ENCODE measurements at places on chromosomes 12 and 14.
A peak's percentile ranks its signal among the peaks of the same experiment; 100 is the strongest.

DNA sequence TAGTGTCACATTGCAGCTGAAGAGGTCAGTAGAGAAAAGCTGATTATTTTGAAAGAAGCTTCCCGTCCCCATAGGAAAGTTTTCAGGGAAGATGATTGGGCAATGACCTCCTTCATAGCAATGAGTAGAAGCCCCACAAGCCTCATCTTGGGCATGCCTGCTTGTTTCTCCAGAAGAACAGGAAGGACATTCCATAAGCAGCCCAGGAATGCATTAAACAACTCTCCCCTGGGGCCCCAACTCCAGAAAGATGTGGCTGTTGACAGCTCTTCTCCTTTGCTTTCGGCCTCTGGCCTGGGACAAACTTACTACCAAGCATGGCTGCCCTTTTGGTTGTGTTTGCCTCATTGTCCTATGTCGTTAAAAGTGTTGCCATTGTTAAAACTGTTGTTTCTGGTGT is 5.7 kb upstream of the VDR start:
- DNase-seq: no peak

DNA sequence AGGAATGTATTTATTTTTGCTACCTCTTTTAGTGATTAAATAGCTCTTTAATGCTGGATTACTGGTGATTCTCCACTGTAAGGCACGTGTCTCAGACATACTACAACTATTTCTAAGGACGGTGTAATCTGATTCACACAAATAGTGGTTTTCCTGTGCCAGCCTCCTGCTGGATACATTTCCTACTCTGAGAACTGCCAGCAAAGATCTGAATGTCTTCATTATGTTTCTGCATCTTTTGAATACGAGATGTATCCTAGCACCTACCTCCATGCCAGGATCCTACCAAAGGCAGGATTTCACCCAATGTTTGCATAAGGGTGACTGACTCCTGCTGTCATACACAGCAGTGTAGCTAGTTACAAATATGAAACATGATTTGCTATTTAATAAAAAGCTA is 120.6 kb downstream of the PRICKLE1 start:
- DNase-seq: no peak

DNA sequence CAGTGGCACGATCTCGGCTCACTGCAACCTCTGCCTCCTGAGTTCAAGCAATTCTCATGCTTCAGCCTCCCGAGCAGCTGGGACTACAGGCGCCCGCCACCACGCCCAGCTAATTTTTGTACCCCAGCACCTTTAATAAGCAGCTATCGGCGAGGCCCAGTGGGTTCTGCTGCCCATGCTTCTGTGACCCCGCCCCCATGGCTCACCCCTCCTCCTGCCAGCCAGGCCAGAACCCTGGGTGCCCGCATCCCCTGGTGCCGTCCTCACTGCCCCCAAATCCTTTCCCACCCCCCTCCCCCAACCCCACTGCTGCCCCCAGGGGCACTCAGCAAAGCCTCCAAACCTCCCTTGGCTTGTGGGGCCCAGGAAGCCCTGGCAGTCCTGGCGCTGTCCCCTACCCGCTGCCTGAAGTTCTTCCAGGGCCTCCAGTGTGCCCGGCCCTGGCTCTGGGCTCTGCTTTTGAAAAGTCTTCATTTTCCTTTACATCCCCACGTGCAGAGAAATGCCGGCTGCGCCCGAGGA is 14.5 kb downstream of the BAG5 start:
- no peak for DNase-seq

- no peak for DNase-seq
Measured at GRCh38 chr12:17456486-17456885, 633.5 kb downstream of the RERGL start.

DNA sequence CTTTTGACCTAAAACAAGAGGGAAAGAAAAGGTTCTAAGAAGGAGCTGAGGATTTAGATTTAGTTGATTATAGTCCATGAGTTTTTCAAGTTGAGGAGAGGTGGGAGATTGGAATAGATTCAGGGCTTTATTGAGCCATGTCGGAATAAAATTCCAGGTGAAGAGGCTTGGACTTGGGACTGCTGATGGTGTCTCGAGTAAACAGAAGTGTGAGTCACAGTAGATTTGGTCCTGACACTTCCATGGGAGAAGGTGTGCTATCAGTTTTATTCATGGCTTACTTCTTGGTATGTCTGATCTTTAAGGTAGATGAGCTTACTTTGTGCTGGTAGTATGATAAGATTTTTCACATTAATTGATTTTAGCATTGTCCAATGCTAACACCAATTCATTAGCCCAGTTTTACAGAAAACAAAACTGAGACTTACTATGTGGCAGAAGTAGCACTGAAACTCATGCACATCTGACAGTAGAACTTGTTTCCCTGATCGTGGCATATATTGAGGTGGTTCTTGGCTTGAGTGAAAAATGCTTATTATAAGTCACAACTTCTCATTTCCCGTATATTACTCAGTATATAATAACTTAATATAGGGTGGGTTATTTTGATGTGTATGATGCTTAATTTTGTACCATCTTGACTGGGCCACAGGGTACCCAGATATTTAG is 172.4 kb upstream of the IGF1 start:
- no peak for DNase-seq

GRCh38 chr12:82300611-82301010 is 57.6 kb downstream of the CCDC59 start:
- no peak for DNase-seq

GRCh38 chr14:70888681-70889175 is 18.5 kb upstream of the PCNX1 start:
- DNase-seq: no peak

GRCh38 chr12:112514926-112515642 is 96.3 kb downstream of the PTPN11 start:
- DNase-seq: no peak

- no peak for DNase-seq
Measured at GRCh38 chr14:106491851-106492250, 965.5 kb downstream of the TMEM121 start.

DNA sequence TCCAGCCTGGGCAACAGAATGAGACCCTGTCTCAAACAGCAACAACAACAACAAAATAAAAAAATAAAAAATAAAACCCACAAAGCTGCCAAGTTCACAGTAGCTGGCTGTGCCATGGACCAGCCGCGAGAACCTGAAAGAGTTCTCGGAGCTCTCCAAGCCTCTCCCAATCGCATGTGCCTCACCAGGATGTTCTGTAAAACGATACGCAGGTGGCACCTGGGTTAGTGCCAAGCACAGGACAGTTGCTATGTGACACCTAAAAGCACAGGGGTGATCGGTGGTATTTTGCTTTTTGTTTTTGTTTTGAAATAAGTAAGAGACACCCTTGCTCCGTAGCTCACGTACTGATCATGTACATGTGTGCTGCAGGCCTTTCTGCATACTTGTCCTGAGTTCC is 52.4 kb downstream of the RFLNA start:
- DNase-seq: no peak

DNA sequence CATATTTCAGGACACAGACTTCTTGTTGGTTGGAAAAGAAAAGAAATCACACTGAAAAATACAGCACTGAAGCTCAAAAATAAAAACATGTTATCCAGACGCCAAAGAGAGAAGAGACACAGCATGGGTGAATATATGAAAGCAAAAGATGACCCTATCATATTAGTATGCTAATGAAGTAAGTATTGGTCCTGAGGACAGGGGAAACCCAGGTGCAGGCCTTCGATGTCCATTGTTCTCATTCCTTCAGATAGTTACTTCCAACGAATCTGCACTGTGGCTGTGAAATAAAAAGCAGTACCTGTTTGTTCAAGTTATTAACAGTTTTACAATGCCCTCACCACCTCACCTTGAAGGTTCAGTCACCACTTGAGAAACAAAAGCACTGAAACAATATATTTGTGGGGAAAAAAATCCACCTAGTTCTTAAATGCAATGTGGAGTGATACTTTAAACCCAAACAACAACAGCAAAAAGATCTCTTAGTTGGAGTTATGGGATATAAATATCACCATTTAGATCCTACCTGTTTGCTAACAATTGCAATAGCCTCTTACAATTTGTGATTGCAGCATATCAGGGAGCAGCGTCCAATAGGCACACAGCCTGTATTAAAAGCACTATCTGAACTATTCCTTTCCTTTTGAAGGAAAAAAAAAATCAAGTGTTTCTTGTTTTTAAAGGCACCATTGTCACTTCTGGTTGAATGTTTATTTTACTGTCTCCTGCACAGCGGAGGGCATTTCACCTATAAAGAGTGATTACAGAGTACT is 188.1 kb downstream of the BCAT1 start:
- no peak for DNase-seq

- no peak for DNase-seq
Measured at GRCh38 chr12:132338311-132338710, 8.9 kb upstream of the GALNT9 start.

- no peak for DNase-seq
Measured at GRCh38 chr14:105701456-105702274, 175.3 kb downstream of the TMEM121 start.

GRCh38 chr12:44550377-44550776 is 325.7 kb downstream of the NELL2 start:
- no peak for DNase-seq

- no peak for DNase-seq
Measured at GRCh38 chr12:49369411-49370145, 2.3 kb downstream of the SPATS2 start.

DNA sequence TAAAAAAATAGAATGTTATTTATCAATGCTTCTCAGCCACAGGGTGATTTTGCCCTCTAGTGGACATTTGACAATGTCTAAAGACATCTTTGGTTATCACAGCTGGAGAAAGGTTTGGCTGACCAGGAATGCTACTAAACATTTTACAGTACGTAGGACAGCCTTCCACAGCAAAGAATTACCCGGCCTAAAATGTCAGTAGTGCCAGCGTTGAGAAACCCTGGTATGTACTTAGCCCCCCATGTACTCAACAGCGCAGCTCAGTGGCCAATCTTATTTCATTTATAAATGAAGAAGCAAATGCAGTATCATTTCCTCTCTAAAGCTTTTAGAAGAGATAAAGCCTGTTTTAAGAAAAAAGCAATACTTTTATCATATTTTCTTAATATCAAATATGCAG is 5.8 kb downstream of the MARK3 start:
- peak; percentile 61 for DNase-seq

GRCh38 chr14:92546347-92547053 is 32.9 kb downstream of the RIN3 start:
- DNase-seq: peak; percentile 22

GRCh38 chr12:117084405-117085317 is 14.6 kb downstream of the TESC start:
- DNase-seq: no peak

DNA sequence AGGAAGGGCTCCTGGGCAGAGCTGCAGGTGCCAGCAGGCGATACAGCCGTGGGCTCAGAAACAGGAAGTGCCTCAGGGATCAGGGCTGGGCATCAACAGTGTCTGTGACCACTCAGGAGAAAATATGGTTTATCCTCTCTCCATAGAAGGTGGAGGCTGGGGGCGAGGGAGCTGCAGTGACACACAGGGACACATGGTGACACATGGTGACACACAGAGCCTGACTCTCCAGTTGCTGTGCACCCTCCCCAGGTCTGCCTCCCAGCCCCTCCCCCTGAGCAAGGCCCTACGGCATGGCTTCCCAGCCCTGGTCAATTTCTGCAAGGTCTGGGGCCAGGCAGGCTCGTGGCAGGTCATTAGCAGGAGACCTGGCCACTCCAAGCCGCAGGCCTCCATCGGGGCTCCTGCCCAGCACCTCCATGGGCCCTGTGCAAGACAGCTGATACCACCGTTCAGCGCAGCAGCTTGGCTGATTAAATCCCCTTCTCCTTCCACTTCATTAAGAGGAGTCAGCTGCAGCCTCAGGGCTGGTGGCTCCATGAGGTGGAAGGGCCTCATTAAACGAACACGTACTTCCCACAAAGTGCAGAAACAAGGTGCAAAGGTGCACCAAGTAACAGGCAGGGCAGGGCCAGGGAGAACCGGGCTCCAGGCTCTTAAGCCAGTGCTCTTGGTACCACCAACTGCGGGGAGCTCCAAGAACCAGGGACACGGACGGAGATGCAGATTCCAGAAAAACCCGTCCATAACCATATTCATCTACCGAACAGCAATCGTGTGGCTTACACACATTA is 60.7 kb downstream of the CCNK start:
- DNase-seq: no peak

DNA sequence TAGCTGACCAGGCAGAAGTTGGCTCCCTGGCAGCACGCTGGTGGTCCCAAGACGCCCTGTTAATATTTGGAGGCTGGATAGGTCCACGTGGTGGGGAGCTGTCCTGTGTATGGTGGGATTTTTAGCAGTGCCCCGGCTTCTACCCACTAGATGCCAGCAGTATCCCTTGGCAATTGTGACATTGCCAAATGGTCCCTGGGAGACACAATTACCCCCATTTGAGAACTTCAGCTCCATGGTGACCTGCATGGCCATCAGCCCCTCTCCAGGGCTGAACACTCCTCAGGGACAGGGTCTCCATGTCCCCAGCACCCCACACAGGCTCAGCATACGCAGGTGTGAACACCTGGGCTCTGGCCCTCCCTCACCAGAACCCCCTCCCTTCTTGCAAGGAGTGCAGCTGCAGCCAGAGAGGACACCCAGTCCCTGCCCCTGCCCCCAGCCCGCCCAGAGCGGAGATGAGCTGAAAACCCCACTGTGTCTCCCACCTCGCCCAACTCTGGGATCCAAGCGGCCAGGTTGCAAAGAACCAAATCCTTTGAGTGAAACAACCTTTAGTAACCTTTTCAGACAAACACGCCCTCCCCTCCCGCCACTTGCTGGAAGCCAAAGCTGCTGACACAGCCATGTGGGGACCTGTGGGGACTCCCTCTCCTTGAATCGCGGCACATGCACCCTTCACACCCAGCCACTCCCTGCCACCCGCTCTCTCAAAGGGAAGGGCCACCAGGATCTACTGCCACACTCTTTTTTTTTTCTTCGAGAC is 120.4 kb downstream of the CALM1 start:
- no peak for DNase-seq

- DNase-seq: no peak
Measured at GRCh38 chr12:124493809-124494750, 73.3 kb downstream of the NCOR2 start.

DNA sequence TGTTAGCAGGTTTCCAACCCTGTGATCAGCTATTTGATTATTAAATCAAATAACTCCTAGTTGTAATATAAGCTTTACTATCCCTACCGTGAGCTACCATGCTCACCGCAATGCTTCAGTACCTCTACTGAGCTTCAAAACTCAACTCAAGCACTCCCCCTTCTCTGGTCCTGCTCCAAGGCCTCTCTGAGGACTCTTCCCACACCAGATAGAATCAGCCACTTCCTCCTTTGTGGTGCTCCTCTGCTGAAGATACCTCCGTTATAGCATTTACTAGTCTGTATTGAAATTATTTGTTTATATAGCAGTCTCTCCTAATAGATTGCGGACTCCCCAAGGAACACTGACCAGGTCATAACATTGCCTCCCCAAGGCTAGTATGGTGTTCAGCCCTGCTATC is 17.5 kb downstream of the AREL1 start:
- DNase-seq: no peak

- no peak for DNase-seq
Measured at GRCh38 chr14:53510281-53510912, 357.3 kb upstream of the DDHD1 start.

GRCh38 chr12:46391630-46392029 is 19.1 kb upstream of the SLC38A2 start:
- no peak for DNase-seq

Measured in HFF-Myc (cell line).